NCI-H446 treated with DMSO at 0.1 percent for 48 hours (cell line): ENCODE measurements at places on chromosomes 7 and 10.

DNA sequence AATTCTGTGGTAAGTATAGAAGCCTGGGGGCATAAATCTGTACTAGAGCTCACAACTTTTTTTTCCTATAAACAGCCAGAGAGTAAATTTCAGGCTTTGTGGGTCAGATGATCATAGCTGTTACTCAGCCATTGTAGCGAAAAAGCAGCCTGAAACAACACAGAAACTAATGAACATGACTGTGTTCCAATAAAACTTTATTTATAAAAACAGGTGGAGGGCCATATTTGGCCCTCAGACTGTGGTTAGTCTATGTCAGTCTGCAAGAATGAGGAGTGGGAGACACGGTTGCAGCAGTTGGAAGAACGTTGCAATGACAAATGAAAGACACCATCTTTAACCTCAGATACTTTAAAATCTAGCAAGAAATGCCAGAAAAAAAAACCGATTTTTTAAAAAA lies 389.6 kb upstream of the PRKCQ start:
- DNase-seq = no peak

DNA sequence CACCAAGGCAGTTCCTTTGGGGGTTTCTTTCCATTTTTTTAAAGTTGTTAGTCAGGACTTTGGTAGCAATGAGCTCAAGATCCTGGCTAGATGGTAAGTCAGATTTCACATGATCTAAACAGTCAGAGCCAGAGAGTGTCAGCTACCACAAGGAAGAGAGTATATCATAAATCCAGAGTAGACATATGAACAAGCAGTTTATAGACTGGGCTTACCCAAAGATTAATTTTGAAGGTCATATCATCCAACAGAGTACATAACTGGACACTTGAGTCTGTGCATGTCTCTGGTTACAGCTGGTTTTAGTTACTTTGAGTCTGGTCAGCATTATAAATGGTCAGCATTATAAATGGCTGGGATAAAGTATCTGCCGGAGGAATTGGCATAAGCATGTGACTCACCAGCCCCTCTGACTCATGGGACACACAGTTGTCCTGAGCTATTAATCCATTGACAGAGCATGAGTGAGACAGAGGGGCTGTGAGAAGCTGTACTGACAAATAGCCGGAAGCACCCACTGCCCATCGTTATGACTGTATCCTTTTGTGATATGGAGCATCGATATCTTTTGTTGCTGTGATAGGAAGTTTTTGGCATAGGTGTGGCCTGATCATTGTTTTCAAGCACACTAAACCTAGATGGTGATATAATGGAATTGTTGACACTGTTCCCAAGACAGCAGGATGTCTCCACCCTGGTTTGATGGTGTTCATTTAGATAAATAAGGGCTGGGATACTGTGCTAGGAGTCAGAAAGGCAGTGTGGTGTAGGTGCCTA lies 19.3 kb downstream of the PPP1R3C start:
- no peak for DNase-seq

- no peak for DNase-seq
Measured at GRCh38 chr10:110016039-110016438, 8.3 kb downstream of the ADD3 start.

- peak; percentile 20 for DNase-seq
Measured at GRCh38 chr7:149880638-149881311, 7.0 kb downstream of the ATP6V0E2 start.

DNA sequence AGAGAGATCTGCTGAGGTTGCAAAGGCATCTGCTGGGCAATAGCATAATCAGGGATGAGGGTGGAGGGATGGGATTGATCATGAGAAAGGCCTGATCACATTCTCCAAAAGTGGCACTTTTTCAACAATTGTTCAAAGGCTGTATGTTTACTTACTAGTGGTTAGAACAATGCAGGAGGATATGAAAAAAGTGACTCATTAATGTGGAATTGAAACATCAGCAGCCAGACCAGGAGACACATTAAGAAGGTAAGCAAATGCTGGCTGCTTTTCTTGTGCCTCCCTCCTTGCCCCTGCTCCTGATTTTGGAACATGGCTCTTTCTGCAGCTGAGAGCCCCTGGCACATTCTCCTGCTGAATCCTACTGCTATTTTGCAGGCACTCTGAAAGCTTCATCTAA lies 63.5 kb downstream of the FAM204A start:
- no peak for DNase-seq

GRCh38 chr10:68397005-68397404 lies 10.1 kb downstream of the RUFY2 start:
- no peak for DNase-seq

DNA sequence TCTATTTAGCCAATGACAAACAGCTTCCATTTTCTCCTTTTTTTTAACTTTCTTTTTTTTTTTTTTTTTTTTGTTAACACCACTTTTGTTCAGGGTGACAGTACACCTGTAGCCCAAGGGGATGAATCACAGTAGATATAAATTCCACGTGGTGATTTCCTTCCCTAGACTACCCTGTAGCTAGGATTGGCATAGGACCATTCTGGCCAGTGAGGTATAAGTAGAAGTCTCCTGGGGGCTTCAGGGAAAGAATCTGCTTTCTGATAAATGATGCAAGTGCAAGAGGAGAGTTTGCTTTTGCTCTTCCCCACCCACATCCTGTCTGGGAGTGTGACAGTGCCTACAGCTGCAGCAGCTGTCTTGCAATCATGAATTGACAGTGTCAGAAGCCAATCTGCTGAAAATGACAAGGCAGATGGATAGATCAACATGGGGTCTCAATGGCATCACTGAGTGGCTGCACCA lies 63.2 kb upstream of the TOMM7 start:
- no peak for DNase-seq

DNA sequence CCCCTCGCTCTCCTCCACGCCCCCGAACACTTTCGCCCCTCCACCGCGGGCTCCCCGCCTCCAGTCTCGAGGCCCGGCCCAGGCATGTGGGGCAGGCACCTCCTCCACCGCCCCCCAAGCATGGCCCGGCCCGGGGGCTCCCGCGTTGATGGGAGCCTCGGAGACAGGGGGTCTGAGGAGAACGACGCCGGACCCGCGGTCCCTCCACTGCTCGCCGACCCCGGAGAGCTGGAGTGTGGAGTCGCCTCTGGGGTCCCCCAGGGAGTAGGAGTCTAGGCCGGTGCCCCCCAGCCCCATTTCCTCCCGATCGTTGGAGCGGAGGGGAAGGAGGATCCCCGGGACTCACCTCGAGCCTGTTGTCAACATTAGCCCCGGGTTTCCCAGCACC lies 206 bp downstream of the UPF2 start:
- DNase-seq = no peak

DNA sequence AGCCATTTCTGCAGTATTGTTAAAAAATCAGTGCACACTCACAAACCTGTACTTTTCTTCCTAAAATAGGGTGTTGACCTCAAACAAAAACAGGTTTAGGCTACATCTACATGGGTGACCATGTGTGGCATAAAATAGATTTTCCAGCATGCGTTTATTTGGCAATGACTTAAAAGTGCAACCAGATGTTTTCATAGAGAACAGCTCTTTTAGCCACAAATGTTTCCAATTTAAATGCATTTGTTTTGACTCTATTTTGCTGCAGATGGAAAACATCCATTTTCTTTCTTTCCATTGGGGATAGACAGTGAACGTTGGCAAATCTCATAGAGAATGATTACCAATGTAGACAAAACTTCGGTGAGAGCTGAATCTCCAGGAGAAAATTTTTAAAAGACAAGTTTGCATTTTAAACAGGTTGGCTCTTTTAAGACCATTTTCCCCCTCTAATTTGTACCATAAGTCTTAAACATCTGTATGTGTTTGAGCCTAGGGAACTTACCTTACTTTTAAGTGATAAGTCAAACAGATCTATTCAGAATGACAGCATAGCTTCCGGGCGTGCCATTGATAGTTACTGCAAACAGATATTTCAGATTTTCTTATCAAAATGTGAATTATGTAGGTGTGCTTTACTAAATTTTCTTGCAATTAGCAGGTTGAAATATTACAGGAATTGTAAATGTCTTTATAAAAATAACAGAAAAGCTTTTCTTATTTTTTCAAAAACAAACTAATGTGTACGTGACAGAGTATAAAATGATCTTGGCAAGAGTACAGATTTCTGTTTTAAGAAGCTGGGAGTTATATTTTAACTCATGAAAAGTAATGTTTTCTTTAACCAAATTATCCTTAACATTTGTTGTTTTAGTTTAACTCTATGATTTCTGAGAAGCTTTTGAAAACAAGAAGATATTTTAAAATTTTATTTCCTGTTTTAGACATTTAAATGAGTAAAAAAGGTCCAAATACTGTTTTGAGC lies 144.9 kb downstream of the HGF start:
- no peak for DNase-seq

GRCh38 chr10:86888585-86889381 lies 68.6 kb downstream of the MMRN2 start:
- no peak for DNase-seq
